GM12891 (cell line): ENCODE measurements at places on chromosomes 6 and 20.

GRCh38 chr6:144266091-144266649 lies 19.0 kb upstream of the UTRN start:
- no peak for DNase-seq

GRCh38 chr20:59434960-59435359 lies 134.5 kb downstream of the EDN3 start:
- DNase-seq = no peak

DNA sequence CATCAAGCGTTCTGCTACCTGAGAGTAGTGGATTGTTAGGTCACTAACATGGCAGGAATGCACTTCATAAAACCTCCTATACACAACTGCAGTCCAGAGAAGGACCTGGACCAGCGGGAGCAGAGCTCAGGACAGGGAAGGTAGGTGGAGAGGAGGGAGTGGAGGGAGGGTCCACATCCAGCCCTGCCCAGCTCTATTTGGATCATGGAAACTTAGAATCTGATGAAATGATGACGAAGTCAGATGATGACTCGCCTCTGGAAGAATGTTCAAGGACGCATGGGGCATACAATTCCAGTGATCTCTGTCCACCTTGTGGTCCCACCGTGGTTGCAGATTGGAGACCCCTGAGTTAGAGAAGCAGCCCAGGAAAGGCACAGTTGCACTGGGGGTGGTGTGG lies 68.8 kb downstream of the CLIC5 start:
- no peak for DNase-seq

GRCh38 chr6:85602100-85602499 lies 8.4 kb upstream of the SNX14 start:
- DNase-seq = no peak

DNA sequence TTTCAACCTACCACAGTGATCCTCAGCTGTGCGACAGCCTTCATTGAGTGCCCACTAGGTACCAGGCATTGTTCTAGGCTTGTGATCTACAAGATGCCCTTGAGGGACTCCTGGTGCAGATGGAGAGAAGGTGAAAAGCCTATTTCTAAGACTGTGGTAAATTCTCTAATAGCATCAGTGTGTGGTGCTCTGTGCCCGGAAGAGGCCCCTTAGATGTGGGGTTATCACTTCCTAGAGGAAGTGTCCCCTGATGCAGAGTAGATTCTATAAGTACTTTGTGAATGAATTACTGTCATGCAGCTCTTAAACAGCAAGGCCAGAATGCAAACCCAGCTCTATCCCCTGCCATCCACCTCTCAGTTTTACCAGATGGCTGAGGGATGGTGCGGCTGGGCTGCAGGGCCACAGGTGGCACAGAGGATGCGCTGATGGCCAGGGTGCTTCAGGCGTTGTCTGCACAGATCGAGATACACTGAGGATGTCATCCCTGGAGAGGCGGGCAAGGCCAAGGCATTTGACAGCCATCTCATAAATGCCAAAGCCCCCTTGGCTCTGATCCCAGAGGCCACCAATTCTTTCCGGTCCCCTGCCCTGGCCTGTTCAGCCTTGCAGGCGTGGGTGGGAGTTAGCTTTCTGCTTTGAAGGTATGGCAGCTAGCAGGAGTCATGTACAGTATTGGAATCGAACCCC lies 96.7 kb downstream of the TOX2 start:
- no peak for DNase-seq

GRCh38 chr6:53192682-53193188 lies 44.1 kb upstream of the GCM1 start:
- DNase-seq = no peak

DNA sequence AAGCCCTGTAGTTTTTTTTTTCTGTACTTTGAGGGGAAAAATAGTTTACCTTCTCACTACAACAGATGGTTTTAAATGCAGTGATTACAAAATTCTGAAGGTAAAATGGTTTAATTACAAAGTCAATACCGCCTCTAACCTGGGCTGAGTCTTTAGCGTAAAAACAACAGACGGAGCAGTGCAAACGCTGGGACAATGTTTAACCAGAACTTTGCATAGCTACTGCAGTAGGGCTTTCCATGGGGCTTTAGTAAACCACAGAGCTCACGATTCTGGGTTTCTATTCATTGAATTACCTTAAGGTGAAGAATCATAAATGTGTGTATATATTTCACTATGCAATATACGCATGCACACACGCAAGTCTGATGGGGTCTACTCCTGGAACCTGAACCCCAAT lies 77.9 kb downstream of the RFX6 start:
- DNase-seq = no peak

DNA sequence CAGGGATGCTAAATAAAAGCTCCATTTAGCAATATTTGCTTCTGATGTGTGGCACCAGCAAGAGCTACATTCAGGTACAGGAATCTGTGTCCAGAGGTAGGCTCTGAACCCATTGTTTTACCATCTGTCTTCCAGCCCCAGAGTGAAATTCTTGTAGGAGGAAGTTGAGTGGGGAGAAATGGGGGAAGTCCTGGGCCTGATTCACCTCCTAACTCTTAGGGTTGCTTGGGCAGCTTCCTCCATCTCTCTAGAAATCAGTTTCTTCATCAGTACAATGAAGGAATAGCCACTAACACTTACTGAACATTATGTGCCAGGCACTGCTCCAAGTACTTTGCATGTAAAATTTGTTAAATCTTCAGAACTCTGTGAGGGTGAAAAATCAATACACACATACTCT lies 35.1 kb upstream of the TSPYL1 start:
- no peak for DNase-seq

DNA sequence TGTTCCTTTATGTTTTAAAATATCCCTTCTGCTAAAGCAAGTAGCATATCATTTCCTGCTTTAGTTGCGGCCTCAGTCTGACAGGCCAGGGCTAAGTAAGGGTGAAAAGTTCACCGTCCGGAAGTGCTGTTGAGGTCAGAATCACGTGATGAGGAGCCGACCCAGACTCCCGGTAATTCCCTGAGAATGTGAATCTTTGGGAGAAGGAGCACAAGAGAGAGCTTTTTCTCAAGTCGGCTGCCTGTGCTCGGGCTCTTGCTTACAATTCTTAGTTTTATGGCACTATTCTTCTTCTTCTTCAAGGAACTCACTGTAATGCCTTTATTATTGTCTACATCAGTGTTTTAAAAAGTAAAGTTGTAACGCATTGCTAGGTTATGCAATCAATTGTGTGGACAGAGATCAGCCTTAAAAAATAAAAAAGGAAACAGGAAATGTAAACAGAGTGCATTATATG lies 309.3 kb downstream of the PRL start:
- peak; percentile 23 for DNase-seq

- DNase-seq = no peak
Measured at GRCh38 chr6:33944686-33945411, 141.0 kb upstream of the MLN start.

DNA sequence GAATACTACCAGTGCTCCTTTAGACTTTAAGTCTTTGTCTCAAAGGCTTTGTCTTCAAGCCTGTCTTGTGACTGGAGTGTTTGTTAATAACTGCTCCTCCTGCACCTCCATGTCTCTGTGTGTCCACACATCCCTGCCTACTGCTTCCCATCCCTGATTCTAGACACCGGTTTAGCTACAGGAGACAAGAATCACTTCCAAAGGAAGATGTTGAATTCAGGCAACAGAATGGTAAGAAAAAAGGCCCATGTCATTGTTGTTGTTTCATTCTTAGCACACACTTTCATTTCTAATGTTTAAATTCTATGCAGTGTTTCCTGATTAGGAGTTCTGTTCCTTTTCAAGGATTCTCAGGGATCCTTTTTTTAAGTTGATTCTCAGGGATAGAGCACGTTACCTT lies 293.6 kb upstream of the STXBP5 start:
- DNase-seq = no peak

GRCh38 chr20:11935212-11936154 lies 17.8 kb downstream of the BTBD3 start:
- DNase-seq = no peak

GRCh38 chr6:56335726-56336125 lies 88.3 kb upstream of the COL21A1 start:
- DNase-seq = no peak

GRCh38 chr6:135451617-135452190 lies 45.8 kb downstream of the AHI1 start:
- DNase-seq = no peak

GRCh38 chr6:127956956-127957355 lies 56.1 kb upstream of the THEMIS start:
- DNase-seq = no peak

- DNase-seq = no peak
Measured at GRCh38 chr6:36098920-36099647, 31.2 kb upstream of the MAPK13 start.

DNA sequence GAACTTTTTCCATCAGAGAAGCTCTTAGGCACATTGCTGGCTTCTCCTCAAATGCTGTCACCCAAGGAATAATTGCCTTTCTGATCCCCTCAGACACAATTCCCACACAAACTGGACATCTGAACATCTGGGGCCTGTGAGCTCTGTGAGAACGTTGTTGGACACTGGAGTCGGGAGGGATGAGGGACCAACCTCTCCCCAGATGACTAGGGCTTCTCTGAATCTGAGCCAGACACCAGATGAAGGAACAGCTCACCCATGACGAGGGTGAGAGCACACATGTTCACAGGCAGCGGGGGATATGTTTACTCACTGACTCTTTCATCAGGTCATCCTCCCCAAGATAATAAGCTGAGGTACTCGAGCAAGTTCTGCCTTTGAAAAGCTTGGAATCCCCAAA lies 283.9 kb upstream of the SUPT3H start:
- no peak for DNase-seq

DNA sequence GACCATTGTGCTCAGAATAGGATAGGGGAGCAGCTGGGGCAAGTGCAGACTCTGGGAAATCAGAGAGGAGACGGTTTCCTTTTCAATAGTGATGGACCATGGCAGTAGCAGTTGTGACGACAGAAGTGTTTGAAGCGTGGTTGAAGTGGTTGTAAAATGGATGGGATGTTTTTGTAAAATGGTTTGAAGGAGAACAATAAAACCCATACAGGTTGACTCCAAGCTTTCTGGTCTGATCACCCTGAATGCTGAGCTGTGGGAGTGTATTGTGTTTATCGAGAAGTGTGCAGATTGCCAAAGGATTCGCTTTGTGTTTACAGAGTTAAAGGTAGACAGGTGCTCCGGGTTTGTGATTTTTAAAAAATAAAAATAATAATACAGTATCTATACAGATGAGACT lies 255.2 kb upstream of the SULF2 start:
- no peak for DNase-seq

DNA sequence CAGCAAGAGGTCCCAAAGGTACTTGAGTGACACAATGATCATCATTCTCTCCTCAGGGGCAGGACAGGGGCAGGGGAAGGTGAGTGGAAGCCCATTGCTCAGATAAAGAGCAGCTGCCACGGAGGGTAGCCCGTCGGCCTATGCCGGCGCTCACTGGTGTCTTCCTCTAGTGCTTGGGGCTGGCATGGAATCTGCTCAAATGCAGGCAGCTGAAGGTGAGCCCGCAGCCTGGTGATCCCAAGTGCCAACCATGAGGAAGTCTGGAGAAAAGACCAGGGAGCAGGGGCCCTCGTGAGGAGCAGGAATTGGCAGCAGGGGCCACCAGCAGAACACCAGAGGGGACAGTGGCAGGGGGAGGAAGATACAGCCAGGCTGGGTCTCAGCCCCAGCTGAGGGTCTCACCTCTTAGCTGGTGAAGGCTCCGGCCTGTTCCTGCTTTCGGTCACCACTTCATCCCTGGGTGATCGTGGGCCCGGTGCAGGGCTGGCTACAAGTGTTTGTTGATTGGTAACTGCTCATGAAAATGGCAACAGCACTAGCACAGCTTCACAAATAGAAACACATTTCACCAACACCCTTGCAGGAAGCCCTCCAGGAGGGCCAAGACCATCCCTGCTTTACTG lies 24.7 kb downstream of the RBCK1 start:
- no peak for DNase-seq

DNA sequence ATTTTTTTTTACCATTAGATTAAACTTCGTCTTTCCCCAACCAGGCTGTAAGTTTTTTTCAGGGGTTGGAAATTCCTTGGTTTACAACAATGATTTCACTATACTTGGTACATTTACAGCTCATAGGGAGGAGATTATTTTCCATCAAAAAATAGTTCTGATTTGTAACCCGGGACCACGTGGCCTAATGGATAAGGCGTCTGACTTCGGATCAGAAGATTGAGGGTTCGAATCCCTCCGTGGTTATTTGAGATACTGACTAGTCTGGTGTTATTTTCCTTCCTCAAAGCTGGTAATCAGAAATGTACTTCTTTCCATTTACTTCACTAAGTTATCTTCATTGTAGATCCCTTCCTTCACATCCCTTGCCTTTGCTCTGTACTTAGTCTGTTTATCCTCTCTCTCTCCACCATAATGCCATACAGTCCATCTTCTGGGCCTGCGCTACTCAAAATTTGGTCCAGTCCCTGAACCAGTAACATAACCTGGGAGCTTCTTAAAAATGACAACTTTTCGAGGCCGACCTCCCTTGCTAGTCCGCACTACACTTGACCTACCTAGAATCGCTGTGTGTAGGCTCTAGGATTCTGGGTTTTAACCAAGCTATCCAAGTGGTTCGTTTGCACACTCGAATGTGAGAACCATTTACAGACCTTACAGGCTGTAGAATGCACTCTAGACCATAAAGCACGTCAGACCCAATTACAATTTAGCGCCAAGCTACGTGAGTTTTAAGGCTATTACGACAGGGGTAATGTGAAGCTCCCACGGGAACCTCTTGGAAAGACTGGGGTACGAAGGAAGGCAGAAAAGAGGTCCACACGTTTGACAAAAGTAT lies 42.1 kb upstream of the BTN3A2 start:
- no peak for DNase-seq

GRCh38 chr20:45354423-45355208 lies 6.4 kb upstream of the SDC4 start:
- no peak for DNase-seq

- no peak for DNase-seq
Measured at GRCh38 chr20:4193069-4193452, 177.7 kb upstream of the RNF24 start.

GRCh38 chr6:110547266-110547964 lies 71.0 kb upstream of the SLC22A16 start:
- DNase-seq = no peak

- DNase-seq = no peak
Measured at GRCh38 chr6:82080767-82081166, 166.8 kb downstream of the IBTK start.

DNA sequence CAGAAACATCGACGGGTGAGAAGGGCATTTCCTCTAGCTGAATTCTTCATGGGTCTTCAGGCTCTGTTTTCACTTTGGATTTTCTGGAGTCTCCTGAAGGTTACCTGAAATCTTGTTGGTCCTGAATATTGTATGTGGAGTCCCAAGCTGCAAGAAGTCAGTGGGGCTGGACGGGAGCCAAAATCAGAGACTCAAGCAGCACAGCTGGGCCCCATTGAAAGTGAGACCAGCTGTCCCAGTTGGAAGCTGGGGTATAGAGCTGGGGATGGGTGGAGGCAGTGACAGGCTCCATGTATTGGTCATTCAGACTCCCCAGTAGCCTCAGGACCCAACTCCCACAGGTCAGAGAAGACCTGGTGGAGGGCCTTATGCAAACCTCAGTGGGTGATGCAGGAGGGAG lies 111.3 kb upstream of the MLN start:
- DNase-seq = no peak

- no peak for DNase-seq
Measured at GRCh38 chr6:30890646-30891449, 6.5 kb downstream of the DDR1 start.

GRCh38 chr20:17504066-17504897 lies 26.9 kb downstream of the BFSP1 start:
- DNase-seq = no peak
